GM23248 (cell line): ENCODE measurements at places on chromosomes 2 and 18.
A peak's percentile ranks its signal among the peaks of the same experiment; 100 is the strongest.

DNA sequence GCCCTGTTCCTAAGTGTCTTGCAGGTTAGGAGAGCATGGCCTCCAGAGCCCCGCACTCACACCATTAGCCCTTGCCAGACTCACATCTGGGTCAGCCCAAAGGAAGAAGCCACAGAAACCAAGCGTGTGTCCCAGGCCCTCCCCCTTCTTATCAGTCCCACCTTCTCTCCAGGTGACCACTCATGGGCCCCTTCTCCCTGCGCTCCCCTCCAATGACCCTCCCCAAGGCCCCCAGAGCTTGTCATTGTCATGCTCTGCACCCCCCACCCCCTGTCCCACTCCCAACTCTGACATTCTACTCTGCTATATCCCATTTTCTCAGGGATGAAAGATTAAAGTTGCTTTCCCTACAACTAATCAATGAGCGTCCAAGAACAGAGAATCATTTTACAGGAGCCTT, 30.1 kb downstream of the CAPN14 start:
- DNase-seq, result no peak

DNA sequence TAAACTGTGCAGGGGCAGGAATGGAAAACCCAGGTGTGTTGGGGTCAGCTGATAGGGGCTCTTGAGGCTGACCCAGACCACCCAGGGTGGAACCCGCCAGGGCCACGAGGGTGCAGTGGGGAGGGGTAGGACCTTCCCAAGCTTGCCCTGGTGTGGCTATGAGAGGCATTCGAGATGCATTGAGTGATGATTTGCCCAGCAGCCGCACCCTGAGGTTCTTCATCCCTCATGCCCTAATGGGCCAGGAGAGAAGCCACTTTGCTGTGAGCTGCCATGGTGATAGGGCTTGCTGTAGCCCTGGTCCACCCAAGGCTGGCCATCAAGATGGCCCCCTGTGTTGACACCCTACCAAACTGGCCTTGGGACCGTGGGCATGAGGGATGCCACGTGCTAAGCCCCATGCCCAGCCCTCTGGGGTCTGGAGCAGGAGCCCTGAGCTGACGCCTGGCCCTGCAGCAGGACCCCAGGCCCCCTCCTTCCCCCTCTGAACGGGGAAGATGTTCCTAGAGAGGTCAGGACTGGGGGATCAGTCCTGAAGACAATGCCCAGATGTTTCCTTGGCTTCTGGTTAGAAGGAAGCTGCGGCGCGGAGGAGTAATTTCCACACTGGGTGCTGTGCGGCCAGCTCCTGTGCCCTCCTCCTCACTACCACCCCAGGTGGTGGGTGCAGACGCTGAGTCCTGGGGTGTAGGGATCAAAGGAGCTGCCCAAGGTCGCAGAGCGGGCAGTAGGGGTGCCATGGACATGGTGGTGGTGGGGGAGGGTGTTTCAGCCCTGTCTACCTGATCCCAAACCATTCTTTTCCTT, 122.5 kb upstream of the HDAC4 start:
- DNase-seq, result no peak

- DNase-seq, result no peak
Measured at GRCh38 chr18:47632970-47633635, 297.4 kb downstream of the SMAD2 start.

- peak; percentile 10 for DNase-seq
Measured at GRCh38 chr2:23363831-23364230, 21.1 kb upstream of the KLHL29 start.

DNA sequence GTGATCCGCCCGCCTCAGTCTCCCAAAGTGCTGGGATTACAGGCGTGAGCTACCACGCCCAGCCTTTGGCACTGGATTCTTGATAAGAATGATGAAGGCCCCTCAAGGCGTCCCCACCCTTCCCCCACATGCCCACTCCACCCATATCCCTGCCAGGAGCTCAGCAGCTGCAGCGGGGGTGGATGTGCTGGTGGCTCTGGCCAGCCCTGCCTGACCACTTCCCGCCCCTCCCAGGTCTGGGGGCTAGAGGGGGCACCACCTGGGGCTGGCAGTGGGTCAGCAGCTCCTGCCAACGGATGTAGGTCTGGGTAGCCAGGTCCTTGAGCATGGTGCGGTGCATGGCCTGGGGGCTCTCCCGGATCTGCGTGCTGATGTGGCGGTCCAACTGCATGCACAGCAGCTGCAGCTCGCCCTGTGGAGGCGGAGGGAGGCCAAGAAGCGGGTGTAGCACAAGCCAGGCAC, 7.8 kb upstream of the SEMA4C start:
- no peak for DNase-seq

- DNase-seq, result no peak
Measured at GRCh38 chr2:145652036-145652435, 1132.1 kb upstream of the ZEB2 start.

DNA sequence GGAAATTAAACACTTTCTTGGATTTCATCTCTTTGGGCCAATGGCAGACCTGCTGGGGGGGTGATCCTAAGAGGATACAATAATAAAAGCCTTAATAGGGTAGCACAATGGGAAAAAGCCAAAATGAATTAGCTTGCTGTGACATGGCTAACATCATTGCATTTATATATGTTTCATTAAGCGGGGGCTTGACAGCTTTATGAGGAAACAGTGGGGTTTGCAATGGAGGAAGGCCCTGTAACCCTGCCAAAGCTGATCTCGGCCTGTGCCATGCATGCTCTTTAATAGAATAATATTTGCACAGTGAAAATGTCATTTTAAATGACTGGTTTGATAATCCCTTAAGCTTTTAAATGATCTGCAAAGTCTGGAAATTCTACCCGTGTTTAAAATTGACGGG, 291.5 kb downstream of the SLC4A3 start:
- no peak for DNase-seq

GRCh38 chr18:26435415-26436095, 112.8 kb downstream of the KCTD1 start:
- DNase-seq, result no peak

GRCh38 chr2:237475704-237476141, 11.3 kb upstream of the MLPH start:
- peak; percentile 92 for DNase-seq
